ENCODE measurements at places on chromosomes 2 and 18.

DNA sequence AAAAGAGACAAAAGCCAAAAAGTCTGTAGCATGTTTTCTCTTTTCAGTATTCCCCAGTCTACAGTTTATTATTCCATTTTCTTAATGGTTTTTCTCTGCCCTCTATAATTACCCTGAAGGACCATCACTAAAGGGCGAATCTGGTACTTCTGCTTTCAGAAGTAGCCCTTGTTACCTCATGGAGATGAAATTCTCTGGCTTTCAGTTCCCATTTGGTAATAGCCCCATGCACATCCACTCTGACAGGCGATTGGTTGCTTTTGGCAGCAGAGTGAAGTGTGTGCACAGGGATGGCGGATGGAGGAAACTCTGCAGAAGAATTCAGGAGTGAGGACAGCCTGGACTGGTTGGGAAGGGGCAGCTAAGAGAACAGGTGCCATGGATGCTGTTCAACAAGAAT is 66.3 kb upstream of the NABP1 start:
- no peak for DNase-seq

- DNase-seq: no peak
These were observed 142.3 kb upstream of the HAAO start for GRCh38 chr2:42934580-42935186.

DNA sequence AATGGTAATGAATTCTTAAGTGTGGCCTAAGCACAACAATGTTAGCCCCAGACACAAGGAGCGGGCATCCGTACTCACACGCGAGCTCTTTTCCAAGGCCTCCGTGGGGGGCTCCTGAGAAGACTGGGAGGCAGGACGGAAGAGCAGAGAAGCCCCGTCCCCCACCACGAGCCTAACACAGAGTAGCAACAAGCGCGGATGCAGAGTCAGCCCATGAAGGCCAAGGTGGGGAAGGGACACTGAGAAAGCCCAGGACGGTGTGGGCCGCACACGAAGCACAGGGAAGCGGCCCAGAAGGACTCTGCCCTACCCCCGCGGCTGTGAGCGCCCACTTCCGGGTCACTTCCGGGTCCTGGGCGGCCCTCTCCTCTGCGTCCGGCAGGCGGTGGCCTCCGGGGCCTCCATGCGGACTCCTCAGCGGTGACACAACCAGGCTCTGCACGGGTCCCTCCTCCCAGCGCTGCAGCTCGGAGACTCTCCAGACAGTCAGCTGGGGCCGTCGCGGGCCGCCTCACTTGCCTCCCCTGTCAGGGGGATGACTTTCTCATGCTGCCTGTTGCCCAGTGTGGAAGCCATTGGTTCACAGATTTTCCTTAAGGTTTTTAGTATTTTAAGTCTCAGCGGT is 151.5 kb downstream of the MTCL1 start:
- DNase-seq: no peak

DNA sequence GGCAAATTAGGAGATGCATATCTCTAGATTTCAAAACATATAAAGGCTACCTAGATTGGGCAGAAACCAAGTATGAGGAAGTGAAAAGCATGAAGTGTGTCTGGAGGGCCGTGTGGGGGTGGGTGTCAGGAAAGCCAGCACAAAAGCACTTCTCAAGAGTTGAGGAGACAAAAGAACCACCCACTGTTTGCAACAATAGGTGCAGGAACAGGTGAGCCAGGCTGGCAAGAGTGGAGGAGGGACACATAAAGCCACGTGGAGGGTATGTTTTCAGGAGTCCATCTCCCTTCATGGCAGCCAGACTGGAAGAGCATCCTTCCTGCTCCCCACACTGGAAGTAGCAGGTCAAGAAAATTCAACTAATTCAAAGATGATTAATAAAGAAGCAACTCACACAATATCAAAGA is 96.4 kb downstream of the CERS6 start:
- DNase-seq: peak; percentile 13

GRCh38 chr2:25323042-25323514 is 18.6 kb downstream of the DNMT3A start:
- DNase-seq: no peak

DNA sequence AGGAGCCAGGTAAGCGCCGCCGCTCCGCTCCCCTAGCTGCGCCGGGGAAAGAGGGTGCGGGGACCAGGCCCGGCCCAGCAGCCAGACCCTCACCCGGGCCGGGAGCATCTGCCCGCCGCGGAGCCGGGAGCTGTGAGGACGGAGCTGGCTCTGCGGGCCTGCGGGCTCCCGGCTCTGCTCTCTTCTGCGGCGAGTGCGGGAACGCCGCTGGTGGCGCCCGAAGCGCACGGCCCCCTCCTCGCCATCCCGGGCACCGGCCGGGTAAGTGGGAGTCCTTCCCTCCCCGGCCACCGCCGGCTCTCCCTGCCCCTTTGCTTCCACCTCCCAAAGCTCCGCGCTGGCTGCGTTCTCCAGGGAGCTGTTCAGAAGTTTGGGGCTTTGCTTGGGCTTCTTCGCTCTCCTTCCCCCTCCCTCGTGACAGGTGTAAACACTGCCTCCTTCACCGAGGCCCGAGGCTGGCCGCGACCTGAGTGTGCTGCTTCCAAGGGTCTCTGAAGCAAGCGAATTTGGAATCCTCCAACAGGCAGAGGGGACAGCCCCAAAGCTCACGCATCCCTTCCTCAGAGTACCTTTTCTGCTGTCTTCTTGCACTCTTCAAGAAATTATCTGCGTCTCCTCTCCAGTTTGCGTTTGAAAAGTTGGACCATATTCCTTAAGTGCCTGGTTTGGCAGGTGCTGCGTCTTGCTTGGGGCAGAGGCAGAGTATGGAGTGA is 632 bp downstream of the AFTPH start:
- peak; percentile 12 for DNase-seq

DNA sequence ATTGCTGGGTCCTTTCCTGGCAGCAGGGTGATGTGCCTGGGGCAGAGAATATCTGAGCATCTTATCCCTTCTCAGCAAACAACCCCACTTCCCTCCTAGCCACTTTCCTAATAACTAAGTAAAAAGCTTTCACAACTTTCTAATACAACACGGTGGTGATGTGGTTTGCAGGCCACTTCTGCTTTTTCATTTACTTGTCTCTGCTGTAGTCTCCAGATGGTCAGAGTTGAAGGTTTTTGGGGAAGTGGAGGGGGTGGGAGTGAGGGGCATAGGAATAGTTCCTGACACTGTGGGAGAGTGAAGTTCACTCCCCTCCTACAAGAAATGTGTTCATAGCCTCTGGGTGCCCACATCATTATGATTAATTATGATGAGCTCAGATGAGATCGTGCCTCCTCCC is 11.6 kb downstream of the OXER1 start:
- no peak for DNase-seq

- no peak for DNase-seq
These were observed 1544.4 kb downstream of the LRP1B start for GRCh38 chr2:140586379-140586778.

GRCh38 chr2:8252997-8253694 is 428.7 kb upstream of the ID2 start:
- DNase-seq: no peak

DNA sequence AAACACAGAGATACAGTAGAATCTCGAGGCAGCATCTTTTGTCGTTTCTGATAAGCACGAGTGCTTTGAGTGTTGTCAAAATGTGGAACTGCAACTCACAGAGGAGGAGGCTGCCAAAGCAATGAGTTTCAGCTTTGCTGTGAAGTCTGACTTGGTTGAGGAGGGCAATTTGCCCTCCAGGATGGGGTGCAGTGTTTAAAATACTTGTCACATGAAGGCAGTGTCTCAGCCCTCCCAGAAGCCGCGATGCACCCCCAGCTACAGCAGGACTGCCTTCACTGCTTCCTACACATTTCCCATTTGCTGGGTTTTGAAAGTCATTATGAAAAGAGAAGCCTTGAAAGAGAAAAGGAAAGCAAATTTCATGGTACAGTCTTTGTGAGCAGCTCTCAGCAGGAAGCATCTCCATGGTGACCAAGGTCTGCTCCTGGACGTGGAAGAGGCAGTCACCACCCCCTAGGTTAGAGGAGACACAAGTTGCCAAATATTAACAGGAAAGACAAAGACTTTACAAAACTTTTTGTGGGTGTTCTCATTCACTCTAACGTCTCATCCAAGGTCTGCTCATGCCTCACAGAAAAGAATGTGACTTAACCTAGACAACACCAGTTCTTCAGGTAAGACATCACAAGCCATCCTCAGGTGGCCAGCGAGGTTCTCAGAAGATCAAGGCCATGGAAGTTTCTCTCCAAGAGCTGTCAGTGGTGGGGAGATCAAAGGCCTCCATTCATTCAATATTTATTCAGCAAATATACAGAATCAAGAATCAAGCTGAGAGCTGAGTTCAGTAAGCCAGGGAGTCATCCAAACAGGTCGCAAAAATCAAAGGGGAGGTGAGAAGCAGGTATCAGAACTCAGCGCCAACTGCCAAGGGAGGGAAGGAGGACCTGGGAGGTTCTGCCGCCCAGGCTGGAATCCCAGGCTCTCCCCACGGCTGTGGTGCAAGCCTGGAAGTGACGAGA is 476.0 kb downstream of the EIPR1 start:
- DNase-seq: peak; percentile 49

GRCh38 chr18:3869848-3870247 is 419.9 kb downstream of the TGIF1 start:
- DNase-seq: no peak

GRCh38 chr18:76558881-76559667 is 64.0 kb upstream of the ZNF516 start:
- no peak for DNase-seq

DNA sequence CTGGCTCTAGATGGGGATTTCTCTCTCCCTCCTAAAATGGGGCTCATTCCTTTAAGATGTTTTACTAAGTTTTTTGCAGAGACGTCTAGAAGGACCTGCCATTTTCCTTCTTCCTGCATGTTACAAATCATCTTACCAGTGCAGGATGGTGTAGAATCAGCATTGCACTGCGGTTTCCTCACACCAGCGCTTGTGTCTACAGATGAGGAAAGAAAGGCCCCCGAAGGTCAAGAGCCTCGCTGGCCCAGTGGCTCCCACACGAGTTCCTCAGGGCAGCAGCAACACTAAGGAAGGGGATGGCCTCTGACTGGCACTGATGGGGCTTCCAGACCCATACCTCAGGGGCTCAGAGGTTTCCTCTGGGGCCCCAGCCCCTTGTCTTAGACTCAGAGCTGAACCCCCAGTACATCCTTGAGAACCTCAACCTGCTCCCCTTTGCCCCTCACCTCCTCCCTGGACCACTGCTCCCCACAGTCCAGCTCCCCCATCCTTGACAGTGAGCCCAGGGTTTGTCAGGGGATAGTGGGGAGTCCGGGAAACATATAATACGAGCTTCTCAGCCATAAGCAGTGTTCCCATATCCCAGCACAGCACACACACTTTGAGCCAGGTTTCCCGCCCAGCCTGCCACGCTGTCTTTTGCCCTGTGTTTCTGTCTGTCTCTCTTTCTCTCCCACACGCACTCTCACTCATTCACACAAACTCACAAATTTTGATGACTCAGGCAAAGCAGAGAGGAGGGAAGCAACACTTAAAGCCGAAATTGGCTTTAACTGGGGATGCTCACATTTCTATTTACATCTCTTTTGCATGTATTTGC is 29.4 kb downstream of the ZFP36L2 start:
- no peak for DNase-seq

- no peak for DNase-seq
These were observed 411.1 kb downstream of the RAD51AP2 start for GRCh38 chr2:17107151-17107550.

DNA sequence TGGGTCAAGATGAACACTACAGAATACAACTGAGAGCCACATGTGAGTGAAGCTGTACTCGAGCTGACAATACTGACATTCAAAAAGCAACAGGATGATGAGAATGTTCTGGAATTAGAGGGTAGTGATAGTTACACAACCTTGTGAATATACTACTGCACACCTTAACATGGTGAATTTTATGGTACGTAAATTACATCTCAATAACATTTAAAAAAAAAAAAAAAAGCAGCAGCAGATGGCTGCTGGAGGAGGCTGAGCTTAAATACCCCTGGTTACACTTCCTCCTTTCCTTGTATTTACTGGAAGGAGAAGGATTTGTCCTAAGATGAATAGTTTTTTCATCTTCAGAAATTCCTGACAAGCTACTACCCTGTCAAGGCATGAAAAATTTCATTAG is 45.5 kb upstream of the CYP1B1 start:
- no peak for DNase-seq

DNA sequence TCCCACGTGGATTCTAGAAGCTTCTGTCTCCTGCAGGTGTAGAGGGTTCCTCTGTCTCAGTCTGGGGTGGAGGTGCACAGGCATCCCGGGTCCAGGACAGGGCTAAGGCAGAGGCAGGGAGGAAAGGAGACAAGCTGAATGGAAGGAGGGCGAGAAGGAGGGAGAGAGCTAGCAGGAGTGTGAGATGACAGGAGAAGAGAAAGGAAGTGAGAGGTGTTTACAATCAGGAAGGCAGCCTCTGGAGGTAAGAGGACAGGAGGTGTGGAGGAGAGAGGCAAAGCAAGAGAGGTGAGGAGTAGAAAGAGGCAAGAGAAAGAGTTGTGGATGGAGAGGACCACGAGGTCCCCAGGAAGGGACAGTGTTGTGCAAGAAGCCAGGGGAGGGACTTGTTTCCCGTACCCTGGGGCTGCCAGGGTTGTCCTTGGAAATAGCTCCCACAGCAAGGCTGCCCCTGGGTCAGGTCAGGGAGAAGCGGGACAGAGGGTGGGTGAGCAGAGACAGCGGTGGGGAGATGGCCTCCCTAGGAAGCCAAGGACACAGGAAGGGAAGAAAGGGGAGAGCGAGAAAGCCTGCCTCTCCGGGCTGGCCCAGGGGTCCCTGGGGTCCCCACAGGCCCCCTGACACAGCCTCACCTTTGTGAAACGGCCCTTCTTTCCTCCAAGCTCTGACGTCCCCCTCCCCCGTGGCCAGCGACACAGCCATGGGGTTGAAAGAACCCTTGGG is 136.9 kb downstream of the CYP26B1 start:
- no peak for DNase-seq

DNA sequence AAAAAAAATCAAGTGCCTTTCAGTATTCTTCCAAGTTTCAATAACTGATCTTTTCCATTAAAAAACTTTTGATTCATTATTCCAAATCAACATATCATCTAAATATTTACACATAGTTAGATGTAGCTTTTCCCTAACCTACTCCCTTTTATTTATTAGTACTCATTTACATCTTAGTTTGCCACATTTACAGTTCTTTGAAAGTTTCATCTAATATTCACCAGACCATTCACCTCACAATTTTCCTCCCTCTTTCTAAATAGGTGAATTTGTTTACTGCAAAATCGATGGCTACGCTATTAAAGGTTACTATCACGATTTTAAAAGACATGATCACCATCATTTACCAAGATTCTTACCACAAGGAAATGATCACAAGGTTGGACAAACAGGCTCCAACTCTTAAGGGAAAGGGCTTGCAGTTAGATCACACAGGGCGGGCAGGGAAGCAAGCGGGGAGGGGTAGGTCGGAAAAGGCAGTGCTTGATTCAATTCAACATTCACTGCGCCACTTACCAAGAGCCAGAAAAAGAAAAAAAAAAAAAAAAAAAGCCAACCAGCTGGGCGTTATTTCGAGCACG is 654 bp upstream of the MARCHF7 start:
- no peak for DNase-seq

DNA sequence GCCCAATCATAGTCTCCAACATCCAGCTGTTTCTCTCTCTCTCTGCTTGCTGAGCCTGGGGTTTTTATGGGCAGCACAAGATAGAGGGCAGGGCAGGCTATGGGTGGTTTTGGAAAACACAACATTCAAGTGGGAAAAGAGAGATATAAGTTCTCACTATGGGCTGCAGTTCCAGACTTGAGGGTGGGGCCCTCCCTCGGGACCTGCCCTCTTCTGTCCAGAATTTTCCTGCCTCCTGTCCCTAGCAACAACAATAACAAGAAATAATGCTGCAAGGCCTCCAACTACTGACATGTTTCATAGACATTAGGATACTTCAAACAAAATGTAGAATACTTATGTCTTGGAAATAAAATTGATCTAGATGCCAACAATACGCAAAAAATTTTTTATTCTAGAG is 107.8 kb downstream of the C18orf54 start:
- DNase-seq: no peak

- DNase-seq: no peak
These were observed 52.7 kb downstream of the FHOD3 start for GRCh38 chr18:36350251-36350651.

Data from GM12891 (cell line).